Thoracic aorta (tissue), 2 donors: ENCODE measurements at places on chromosomes 3 and 15. TPM values are rescaled to one million over a fixed set of nuclear protein-coding genes. Genes with fewer than 3 reads are reported as not detected.

The SMCO1 gene
- total RNA-seq: not detected

The PLA2G4E gene
- total RNA-seq: not detected

The TTLL13 gene
- not detected for total RNA-seq

- DNase-seq: no peak
These were observed 297.5 kb downstream of the CGGBP1 start for GRCh38 chr3:87761341-87761740.

- DNase-seq: no peak
These were observed 723 bp upstream of the DRD3 start for GRCh38 chr3:114179575-114179974.

DNA sequence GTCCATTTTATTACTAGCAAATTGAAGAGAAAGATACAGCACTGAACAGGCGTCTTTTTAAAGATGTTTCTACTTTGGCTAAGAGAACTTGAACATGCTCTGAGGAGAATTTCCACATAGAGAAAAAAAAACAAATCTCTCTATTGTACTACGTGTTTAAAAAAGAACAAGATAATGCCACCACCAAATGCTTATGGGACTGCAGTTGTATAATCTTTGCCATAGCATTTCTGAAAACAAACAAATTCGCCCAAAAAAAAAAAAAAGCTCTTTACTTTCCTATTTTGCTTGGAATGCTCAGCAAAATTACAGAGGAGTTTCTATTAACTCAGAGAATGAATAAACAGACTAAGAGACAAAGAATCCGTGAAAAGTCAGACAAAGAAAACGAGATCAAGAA, 114.2 kb downstream of the CNTN3 start:
- no peak for DNase-seq

DNA sequence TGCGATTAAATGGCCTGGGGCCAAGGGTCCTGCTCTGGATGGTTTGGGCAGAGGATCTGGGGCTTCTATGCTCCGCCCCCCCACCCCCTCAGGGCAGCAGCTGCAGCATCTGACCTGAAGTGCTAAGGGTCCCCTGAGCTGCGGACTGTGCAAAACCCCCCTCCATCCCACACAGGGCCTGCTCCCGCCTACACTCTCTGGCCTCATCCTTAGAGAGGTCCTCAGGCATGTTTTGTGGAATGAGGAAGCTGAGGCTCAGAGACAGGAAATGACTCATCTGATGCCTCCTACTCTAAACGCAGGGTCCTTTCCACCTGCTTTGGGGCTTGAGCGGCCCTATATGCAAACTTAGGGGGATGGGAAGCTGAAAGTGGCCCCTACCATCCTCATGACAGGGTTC, 59.5 kb upstream of the CTSH start:
- no peak for DNase-seq

- DNase-seq: no peak
These were observed 237.7 kb downstream of the NR1D2 start for GRCh38 chr3:24182756-24183155.

- no peak for DNase-seq
These were observed 153.5 kb downstream of the MECOM start for GRCh38 chr3:169509780-169510692.

GRCh38 chr3:188349351-188349901, 195.5 kb downstream of the LPP start:
- DNase-seq: no peak

GRCh38 chr15:66936861-66937582, 128.4 kb upstream of the SMAD3 start:
- DNase-seq: no peak

- DNase-seq: no peak
These were observed 54.9 kb downstream of the KIF9 start for GRCh38 chr3:47227678-47228077.
